ENCODE measurements at places on chromosomes 2 and 18. TPM values are rescaled to one million over a fixed set of nuclear protein-coding genes. Genes with fewer than 3 reads are reported as not detected.

DNA sequence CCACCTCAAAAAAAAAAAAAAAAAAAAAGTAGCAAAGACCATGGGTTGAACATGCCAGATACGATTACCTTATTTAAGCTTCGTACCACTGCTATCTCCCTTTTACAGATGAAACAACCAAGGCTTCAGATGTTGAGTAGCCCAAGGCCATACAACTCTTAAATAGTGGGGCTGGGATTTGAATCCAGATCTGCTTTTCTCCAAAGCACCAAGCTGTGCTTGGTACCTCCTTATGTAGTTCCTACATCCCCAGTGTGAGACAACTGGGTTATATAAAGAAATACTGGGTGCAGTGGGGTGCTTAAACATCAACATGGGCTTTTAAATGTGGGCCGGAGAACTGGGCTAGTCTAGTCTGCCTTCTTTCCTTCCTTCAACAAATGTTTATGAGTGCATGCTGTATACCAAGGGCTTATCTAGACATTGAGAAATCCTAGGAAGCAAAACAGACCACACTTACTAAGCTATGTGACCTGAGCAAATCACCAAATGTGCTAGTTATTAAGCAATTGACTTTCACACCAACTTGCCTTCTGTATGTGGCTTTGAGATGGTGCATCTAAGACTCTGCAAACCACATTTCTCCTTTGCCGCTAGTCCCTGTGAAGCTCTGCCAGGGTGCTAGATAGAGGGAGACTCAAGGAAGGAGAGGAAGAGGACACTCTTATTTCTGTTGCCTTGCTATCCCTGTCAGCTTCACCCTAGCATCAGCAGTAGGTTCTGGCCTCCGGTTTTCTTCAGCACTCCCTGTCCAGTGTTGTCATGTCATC, 206.8 kb upstream of the FBXO11 start:
- DNase-seq = no peak

DNA sequence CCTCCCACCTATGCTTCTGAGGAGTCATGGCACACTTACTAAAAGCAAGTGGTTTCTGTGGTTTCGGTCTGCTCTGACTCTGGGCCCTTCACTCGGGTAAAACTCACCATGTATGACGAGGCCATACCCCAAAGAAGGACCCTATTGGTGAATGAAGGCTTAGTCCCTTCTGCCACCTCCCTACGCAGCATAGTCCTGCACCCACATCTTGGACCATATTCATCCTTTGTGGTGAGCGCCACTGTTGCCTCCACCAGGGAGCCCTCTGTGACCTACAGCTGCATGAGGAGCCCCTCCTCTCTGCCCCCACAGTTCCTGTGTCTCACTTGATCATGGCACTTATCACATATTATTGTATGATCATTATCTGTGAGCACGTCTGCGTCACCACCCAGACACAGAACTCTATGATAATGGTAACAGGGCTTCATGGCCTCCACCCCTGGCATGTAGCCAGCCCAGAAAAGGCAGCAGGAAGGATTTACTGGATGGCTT, 113.3 kb downstream of the TFCP2L1 start:
- no peak for DNase-seq

EPAS1 gene
- 43.4 TPM for polyA plus RNA-seq

GRCh38 chr2:77008853-77009252, 513.3 kb downstream of the LRRTM4 start:
- DNase-seq = no peak

SCRN3 gene
- polyA plus RNA-seq = not detected

CRYGD gene
- not detected for polyA plus RNA-seq

DNA sequence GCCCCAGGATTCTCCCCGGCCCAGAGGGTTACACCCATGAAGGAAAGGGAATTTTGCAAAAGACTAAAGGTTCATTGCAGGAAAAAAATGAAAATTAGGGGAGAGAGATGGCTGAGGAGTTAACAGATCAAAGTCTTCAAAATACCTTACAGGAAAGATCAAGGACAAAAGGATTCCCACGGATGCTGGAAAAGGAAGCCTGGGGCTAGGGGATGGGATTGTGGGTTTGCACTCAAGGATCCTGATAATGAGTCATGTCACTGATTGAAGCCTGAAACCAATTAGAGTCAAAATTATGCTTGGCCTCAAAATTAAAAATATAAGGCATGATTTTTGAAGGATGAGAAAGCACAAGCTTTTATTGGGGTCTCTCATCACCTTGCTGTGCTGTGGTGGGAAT, 32.6 kb upstream of the COPS8 start:
- no peak for DNase-seq

GRCh38 chr2:58054264-58054663, 7.7 kb downstream of the VRK2 start:
- no peak for DNase-seq

- DNase-seq = no peak
Observed at GRCh38 chr18:58896268-58896667, 31.6 kb downstream of the ZNF532 start.

- DNase-seq = no peak
Observed at GRCh38 chr2:129689653-129690448, 289.6 kb upstream of the RAB6C start.

SULT1C2 gene
- polyA plus RNA-seq = not detected

VWA3B gene
- 1.1 TPM for polyA plus RNA-seq

- DNase-seq = no peak
Observed at GRCh38 chr18:45102863-45103262, 422.2 kb downstream of the SETBP1 start.

DNA sequence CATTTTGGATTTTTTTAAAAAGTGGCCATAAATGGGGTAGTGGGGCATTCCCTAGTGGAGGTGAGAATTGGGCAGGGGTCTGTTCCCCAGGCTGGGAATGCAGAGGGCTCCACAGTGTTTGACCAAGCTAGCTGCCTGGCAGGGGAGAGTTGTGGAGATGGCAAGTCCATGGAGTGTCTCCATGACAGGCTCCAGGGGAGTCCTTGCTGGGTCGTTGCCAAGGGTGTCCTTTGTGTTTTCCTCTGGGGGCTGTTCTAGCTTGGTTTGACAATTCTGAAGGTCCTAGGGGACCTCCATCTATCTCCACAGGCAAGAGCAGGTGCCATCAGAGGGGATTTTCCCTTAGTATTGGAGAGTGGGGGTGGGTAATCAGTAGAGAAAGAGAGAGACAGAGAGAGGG, 265.3 kb downstream of the DYSF start:
- no peak for DNase-seq

IL36G gene
- polyA plus RNA-seq = 0.50 TPM

FOXI3 gene
- polyA plus RNA-seq = not detected

XIRP2 gene
- polyA plus RNA-seq = 170 TPM

DNA sequence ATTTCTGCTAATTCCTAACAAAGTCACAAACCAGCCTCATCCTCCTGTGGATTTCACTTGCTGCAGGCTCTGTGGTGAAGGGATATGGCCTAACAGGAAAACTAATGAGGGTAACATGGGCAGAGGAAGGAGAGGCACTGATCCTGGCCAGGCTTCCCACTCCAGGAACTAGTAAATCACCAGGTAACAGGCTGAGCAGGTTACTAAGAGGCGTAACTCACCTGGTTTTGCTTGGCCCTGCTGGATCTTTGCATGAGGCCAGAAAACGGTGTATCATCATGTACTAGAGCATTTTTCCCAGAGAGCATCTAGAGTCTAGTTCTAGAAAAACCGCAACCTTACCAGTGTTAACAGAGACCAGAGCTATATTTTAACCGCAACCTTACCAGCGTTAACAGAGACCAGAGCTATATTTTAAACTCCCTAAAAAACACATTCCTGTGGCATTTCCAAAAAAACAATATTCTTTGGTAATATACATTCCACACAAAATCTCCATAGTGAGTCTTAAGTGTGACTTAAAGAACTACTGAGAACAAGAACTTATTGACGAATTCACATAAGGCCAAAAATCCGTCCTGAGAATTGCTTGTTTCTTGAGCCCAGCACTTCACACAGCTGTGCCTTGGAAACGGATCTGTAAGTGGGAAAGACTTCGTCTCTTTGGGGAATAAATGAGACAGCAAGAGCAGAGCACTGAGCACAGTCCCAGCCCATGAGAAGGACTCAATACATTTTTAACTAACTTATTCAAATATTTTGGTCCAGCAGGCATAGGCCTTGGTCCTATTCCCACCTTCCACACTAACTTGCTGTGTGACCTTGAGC, 43.4 kb downstream of the DPP4 start:
- DNase-seq = no peak

SLC4A3 gene
- 11.5 TPM for polyA plus RNA-seq

- no peak for DNase-seq
Observed at GRCh38 chr2:84768840-84769239, 112.0 kb downstream of the TRABD2A start.

DNA sequence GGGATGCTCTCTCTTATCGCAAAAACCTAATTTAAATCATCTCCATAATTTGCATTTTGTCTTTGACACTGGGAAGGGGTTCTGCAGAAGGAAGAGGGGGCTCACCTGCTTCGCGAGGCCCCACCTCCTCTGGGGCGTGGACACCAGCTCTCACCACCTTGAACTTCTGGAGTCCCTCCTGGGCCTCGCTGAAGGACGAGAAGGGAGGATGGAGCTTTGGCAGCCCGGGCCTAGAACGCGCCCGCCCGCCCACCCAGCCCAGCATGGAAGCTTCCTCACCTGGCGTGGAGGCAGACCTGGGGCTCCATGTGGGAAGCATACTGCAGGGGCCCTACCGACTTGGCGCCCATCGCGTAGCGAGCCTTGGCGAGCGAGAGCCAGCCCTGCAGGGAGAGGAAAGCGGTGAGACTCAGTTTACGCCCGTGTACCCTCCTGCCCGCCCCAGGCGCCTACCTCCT, 1.1 kb upstream of the IMP4 start:
- DNase-seq = no peak

DNA sequence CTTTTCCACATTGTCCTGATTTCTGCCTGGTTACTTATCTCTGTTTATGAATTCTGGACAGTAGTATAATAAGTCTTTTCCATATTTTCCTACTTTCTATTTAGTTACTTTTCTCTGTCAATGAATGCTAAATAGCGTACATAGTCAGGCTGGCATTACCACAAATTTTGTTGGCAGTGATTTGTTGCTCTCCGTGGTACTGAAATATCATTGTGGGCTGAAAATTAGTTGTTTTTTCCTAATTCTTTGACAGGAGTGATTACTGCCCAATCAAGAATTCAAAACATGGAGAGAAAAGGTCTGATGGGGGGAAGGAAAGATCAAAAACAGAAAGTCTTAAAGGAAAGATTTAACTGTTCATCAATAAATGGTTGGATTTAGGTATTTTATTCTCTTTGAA, 7.7 kb upstream of the GALNT13 start:
- no peak for DNase-seq

DNA sequence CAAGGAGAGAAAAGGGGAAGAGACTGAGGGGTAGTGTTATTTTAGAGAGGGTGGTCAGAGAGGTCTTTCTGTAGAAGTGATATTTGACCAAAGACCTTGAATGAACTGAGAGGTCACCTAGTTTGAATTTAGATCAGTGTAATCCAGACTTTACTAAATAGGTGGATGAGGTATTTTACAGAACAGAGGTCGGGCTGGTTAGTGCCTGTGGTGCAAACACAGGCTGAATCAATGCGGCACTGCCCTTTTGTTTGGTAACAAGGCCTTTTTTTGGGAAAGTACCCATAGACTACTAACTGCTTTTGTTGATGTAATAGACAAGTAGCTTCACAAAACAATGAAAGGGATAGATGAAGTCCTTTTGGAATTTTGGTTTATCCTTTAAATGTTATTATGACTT, 15.9 kb downstream of the RAPGEF4 start:
- DNase-seq = no peak

GRCh38 chr2:75605770-75606529, 40.6 kb upstream of the MRPL19 start:
- no peak for DNase-seq

GRCh38 chr18:22282311-22283115, 113.1 kb downstream of the GATA6 start:
- no peak for DNase-seq

DNA sequence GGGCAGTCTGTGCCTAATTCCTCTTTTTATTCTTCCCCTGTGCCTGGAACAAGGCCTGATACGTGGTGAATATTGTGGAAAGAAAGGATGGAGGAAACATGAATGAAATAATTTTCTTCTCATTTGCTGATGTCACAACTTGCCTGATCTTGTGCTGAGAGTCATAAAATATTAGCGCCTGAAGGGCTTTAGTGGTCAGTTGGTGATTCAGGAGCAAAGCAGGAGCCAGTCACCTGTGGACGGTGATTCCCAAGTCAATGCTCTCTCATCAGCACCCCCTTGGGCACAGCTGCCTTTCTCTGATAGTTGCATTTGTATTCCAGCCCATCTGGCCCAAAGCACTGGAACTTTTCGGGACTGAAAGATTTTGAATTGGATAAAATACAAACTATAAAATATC, 502.6 kb upstream of the RAB12 start:
- DNase-seq = no peak

COL5A2 gene
- polyA plus RNA-seq = 334 TPM

DNA sequence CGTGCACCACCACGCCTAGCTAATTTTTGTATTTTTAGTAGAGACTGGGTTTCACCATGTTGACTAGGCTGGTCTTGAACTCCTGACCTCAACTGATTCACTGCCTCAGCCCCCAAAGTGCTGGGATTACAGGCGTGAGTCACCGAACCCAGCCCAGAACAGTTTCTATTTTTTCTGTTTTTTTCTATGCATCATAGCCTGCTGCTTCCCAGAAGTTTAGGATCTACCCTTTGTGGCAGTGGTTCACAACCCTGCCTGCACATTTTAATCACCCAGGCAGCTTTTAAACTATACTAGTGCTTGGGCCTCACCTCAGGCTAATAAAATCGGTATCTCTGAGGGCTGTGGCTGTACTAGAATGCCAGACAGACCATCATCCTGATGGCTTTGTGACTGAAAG, 39.7 kb upstream of the SOCS6 start:
- no peak for DNase-seq

- DNase-seq = peak; percentile 6
Observed at GRCh38 chr2:57370882-57371585, 675.6 kb upstream of the VRK2 start.

DNA sequence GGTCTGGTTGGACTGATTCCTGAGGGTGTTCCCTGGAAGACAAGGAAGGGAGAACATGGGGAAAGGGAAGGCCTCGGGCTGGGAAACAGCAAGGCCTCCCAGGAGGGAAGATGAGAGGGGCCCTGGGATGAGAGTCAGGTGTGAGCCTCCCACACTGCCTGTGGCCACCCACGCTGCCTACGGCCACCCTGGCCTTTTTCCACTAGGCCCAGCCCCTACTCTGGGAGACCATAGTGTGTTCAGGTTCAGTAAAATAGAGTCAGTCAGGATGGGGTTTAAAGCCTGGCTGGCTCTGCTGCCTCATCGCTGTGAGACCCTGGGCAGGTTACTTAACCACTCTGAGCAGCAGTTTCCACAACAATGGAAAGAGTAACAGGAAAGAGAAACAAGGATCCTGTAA, 47.7 kb upstream of the MAL start:
- no peak for DNase-seq

- DNase-seq = no peak
Observed at GRCh38 chr18:78430131-78430758, 549.4 kb upstream of the SALL3 start.
